ENCODE measurements at places on chromosomes 3 and 15.
A peak's percentile ranks its signal among the peaks of the same experiment; 100 is the strongest.

DNA sequence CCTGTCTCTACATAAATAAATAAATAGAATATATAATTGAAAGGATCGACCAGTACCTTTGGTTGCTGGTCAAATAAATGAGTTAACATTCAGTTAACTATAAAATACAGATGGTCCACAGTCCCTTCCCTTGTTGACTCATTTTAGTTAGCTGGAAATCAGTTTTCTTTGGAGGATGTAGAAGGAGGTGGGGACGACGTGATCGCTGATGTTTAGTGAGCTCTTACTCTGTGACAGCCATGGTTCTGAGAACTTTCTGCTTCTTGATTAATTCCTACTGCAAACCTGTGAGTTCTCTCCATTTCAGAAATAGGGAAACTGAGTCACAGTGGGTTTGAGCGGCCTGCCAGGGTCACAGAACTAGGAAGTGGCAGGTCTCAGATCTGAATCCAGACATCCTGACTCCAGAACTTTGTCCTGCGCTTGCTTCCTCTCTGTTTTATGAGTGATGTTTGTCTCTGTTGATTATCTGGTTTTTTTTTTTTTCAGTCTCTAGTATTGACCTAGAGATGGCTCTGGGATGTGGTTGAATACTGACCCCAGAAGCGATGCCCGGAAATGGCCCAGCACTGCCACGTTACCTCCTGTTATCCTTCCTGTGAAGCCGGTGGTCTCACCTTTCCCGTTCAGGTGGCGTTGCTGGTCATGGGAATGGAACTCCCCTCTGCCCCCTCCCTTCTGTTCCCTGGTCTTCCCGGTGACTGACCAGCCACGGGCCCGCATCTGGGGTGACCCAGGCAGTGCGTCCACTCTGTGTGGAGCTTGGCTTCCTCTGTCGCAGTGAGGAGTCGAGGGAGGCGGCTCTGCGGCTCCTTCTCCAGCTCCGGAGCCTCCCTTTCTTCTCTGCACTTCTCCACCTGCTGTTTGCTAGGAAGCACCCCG is 18.2 kb downstream of the SYNM start:
- DNase-seq, result no peak

DNA sequence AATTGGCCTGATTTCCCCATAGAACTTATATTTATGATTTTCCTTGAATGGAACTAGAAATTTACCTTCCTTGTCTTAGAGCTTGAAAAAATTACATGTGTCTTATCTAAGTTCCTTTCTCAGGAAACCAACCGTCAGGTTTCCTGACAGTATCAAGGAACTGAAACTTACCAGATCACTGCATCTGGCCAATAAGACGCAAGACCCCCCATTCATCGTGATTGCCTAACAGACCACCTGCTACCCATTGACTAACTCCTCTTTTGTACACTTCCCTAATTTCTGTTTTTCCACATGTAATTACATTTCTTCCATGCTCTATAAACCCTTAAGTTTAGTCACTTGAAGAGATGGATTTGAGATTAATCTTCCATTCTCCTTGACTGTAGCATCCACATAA is 517.2 kb upstream of the CBLB start:
- DNase-seq, result no peak

GRCh38 chr3:59658274-59658673 is 608.4 kb upstream of the CFAP20DC start:
- DNase-seq, result no peak

- DNase-seq, result no peak
Observed at GRCh38 chr15:36370051-36370730, 209.2 kb upstream of the CDIN1 start.

- DNase-seq, result no peak
Observed at GRCh38 chr3:11764931-11765363, 81.7 kb downstream of the TAMM41 start.

- DNase-seq, result no peak
Observed at GRCh38 chr3:94070341-94070911, 7.6 kb downstream of the NSUN3 start.

DNA sequence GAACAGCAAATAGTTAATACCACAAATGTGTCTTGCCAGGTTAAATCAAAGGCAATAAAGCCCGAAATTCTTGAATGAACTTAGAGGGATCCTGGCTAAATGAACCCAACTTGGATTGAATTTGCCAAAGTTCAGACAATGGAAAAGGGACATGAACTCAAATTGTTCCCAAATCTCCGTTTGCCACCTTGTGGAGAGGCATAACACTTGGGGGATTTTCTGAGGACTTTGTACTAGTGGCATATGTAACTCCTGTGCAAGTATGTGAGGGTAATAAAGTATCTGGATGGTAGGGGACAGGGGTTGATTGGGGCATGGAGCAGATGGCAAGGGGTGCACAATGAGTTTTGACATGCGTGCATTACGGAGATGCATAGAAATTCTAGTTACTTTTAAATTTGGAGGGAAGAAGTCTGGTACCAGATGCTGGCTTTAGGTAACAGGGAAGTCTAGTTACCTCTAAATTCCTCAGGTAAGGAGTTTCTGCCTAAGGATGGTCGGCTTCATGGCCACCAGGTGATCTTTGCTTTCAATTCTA is 1.2 kb upstream of the TCAIM start:
- DNase-seq, result no peak

- DNase-seq, result no peak
Observed at GRCh38 chr3:135325726-135326235, 530.7 kb downstream of the EPHB1 start.

DNA sequence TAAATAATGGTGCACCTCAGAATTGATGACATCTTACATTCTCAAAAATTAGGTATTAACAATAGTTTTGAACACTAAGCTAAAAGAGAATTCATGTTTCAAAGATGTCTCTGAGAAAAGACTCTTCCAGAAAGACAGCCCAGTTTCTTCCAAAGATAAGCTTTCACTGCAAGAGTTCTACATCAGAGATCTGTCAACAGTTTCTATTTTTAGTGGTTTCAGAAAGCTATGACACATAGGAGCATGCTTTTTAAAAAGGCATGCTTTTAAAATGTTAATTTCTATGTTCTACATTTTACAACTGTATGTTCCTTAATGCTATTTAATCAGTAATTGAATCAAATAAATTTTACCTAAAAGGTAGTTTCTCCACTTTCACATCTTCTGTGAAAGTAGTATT is 88.2 kb downstream of the PLOD2 start:
- DNase-seq, result no peak

DNA sequence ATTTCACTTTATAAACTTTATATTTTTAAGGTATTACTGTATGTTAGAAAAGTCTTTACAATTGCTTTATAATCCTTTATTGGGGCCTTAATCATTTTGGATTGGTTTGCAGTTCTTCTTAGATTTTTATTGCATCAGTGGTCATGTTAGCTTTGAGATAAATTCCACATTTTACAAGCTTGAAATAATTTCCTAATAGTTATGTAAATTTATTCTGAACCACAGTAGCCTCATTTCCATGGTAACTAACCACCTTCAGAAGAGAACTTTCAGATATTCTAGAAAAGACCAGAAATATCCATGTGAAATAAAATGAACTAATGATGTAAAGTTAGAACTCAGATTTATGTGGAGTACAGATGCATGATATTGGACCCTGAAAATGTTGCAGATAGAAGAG is 94.2 kb downstream of the NEO1 start:
- no peak for DNase-seq

- no peak for DNase-seq
Observed at GRCh38 chr3:106114848-106115247, 246.0 kb upstream of the CBLB start.

DNA sequence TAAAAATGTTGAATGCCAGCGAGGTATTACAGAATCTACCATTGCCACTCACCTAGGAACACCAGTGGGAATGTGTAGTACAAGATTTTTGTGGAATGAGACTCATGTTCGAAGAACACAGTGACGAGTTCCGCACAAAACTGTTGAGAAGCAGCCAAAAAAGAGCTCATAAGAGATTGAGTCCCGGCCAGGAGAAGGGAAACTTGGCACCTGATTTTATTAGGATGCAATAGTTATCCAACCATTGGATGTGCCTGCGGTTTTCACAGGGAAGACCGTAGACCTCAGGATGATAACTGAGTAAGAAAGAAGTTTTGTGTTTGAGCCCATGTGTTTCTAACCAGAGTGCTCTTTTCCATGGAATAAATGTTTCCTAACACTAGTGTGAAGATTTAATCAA is 88.9 kb downstream of the PTPRG start:
- DNase-seq, result peak; percentile 62

GRCh38 chr3:15800780-15801179 is 3.0 kb upstream of the ANKRD28 start:
- DNase-seq, result no peak

- DNase-seq, result no peak
Observed at GRCh38 chr3:156445117-156446090, 109.5 kb downstream of the SSR3 start.

DNA sequence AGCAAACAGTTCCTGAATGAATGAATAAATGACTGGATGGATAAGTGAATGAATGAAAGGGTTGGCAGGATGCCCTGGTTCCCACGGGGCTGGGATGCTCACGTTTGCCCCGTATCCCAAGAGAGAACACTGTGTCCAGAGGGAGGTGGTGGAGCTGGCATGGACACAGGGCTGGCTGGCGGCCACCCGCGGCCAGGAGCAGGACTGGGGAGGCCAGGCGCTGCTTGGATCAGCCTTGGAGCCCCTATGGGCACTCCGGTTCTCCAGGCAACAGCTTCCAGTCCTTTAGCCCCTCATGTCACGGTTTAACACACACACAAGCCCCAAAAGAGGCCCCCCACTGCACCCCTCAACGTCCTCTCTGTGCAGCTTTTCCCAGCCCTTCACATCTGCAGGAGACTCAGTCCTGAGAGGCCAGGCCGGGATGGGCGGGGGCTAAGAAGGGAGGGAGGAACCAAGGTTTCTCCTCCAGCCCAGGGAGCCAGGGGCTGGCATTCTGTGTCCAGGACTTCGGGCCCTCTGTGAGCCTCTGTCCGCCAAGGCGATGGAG is 86.0 kb upstream of the ALDH1L1 start:
- DNase-seq, result no peak

GRCh38 chr3:13008155-13008995 is 64.9 kb downstream of the IQSEC1 start:
- no peak for DNase-seq

DNA sequence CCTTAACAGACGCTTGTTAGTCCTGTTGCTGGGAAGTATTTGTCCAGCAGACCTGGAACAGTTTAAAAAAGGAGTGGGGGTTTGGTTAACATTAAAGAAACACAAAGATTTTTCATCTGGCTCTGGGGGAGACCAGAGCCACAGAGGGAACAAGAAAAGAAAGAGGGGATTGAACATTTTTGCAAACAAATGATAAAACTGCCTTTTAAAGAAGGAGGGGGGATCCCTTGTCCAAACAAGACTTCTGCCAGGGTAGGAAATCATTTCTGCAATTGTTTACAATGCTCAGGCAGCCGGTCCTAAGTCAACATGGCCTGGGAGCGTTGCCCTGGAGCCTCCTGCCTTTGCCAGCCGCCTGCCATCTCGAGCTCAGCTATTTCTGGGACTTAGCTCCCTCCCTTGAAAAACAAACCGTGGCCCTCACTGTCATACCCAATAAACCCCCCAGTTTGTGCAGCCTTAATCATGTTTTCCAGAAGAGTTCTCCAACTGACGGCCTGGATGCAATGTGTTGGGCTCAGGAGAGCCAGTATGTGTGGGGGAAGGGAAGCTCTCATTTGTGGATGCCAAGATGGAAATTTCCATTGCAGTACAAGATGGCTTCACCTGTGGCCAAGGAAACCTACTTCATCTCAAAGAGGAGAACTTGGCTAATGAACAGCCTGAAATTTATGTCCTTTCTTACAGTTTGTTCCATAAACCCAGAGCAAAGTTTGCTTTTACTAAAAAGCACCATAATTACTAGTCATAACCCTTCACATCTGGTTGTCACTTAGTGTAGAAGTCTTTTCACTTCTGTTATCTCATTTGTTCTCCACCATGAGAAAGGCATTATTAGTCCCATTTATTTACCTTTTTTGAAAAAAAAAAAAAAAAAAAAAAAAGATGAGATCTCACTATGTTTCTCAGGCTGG is 75.9 kb upstream of the RNU6-1 start:
- DNase-seq, result no peak

DNA sequence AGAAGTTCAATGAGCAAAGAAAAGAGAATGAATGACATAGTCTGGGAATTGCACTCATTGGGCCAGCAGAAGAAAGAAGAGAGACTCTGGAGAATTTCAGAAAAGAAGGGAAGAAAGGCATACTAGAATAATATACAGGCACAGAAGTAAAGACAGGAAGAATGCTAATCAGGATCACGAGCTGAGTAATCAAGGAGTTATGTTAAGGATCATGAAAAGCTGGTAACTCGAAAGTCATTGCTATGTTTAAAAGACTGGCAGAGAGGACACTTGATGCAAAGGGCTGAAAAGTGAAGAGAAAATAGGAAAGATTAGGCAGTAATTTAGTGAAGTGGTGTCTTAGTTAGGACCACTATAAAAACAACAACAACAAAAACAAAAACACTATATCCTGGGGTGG is 284.1 kb downstream of the ZBBX start:
- no peak for DNase-seq

DNA sequence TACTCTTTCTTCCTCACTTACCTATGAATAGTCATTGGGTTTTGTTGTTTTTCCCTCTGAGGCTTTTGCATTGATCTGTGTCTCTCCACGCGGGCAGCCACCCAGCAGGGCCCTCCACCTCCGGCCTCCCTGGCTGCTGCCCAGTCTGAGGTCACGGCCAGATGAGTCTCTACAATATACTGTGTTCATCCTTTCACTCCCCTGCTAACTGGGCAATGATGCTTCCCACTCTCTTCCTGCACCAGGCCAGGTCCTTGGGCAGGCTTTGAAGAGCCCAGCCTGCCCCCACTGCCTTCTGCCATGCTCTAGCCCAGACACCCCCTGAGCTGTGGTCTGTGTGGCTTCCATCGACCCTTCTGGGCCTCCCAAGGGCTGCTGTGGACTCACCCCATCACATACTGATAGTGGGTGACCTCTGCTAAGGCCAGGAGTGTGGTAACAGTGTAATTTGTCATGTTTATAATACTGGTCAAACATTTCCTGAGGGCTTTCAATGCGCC is 18.0 kb downstream of the PDIA5 start:
- DNase-seq, result no peak

- no peak for DNase-seq
Observed at GRCh38 chr3:128485282-128486204, 7.5 kb downstream of the GATA2 start.

DNA sequence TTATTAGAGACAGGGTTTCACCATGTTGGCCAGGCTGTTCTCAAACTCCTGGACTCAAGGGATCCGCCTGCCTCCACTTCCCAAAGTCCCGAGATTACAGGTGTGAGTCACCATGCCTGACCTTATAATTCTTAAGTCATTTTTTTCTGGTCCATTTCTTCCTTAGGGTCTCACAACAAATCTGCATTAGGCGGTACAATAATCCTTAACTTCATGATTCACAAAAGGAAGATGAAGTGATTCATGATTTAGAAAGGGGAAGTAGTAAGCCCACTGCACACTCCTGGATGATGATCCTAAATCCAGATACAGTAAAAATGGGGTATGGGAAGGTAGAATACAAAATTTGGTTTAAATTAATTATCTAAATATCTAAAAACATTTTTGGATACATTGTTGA is 45.0 kb upstream of the TKT start:
- DNase-seq, result no peak

DNA sequence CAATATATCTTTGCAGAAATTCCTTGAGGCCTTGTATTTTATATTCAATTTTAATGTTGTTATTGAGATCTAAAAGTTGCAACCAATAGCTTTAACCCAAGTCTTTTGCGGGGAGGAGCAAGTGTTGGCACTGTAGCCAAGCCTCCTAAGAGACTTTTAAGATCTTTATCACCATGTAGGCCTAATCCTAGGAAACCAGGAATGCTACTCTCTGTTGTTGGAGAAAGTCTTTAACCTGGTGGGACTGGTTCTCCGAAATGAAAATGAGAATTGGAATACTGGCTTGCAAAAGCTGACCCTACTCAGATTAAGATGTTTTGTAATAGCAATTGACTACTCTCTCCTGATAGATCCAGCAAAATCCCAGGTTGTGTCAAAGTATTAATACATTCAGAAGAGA is 25.8 kb downstream of the SHC4 start:
- DNase-seq, result no peak
